Large intestine (tissue), 12 donors: ENCODE measurements at places on chromosomes 1 and 21. TPM values are rescaled to one million over a fixed set of nuclear protein-coding genes. Genes with fewer than 3 reads are reported as not detected.

The KIF21B gene
- 1.5 TPM for polyA plus RNA-seq

The AMY2A gene
- not detected for polyA plus RNA-seq

The C1orf159 gene
- 9.4 TPM for polyA plus RNA-seq

The CNKSR1 gene
- polyA plus RNA-seq, result 109 TPM

The MYOM3 gene
- polyA plus RNA-seq, result 69.5 TPM

The FABP3 gene
- polyA plus RNA-seq, result 31.8 TPM

GRCh38 chr1:103171041-103171590, 62.8 kb upstream of the COL11A1 start:
- no peak for DNase-seq

- DNase-seq, result no peak
Observed at GRCh38 chr1:94660258-94660657, 118.7 kb upstream of the F3 start.

- DNase-seq, result no peak
Observed at GRCh38 chr21:44984792-44985440, 45.1 kb downstream of the SLX9 start.

GRCh38 chr1:240559781-240560180, 52.2 kb downstream of the GREM2 start:
- no peak for DNase-seq

- no peak for DNase-seq
Observed at GRCh38 chr1:103110701-103111100, 2.4 kb upstream of the COL11A1 start.

- no peak for DNase-seq
Observed at GRCh38 chr1:237879195-237879594, 11.5 kb downstream of the ZP4 start.
